OCI-LY7 (cell line): ENCODE measurements at places on chromosomes 7 and 10.

- no peak for DNase-seq
Observed at GRCh38 chr10:70145166-70145665, 1.3 kb downstream of the TYSND1 start.

DNA sequence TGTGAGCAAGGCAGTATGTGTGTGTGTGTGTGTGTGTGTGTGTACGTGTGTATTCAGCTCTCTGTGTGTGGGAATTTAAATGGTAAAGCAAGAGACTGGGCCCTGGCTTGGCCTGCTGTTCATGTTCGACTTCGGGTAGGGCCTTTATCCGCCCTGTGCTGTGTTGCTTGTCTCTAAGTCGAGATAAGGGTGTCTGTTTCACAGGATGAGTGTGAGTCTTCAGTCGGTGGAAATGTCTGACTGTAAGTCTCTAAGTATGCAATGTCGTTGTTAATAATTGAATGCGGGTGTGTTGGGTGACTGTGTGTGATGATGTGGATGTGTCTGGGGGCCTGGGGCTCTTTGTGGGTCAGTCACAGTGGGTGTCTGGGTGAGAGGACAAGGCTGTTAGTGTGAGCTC is 34.8 kb downstream of the HIF1AN start:
- no peak for DNase-seq

DNA sequence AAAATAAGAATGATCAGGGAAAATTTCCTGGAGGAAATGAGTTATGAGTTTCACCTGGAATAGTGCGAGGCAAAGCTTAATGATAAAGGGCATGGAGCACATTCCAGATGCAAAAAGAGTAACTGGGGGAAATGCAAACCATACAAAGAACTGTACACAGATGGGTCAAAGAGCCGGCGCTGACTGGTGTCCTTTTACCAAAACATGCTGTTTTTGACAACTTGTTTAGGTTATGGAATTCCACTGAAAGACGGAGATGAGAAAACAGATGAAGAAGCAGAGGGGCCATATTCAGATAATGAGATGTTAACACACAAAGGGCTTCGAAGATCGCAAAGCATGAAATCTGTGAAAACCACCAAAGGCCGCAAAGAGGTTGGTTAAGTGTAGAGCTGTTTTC is 98.2 kb downstream of the REEP3 start:
- no peak for DNase-seq

DNA sequence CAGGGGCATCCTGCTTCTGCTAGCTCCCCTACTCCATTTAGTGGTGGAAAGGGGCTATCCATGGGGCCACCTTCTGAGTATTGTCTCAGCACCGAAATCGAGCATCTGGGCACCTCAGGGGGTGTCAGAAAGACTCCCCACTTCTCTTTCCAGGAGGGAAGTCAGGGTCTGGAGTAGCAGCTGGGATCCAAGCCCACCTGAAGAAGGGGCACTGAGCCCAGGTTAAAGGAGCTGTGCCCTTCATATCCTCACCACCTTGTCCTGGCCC is 2.6 kb downstream of the FLNC start:
- no peak for DNase-seq

DNA sequence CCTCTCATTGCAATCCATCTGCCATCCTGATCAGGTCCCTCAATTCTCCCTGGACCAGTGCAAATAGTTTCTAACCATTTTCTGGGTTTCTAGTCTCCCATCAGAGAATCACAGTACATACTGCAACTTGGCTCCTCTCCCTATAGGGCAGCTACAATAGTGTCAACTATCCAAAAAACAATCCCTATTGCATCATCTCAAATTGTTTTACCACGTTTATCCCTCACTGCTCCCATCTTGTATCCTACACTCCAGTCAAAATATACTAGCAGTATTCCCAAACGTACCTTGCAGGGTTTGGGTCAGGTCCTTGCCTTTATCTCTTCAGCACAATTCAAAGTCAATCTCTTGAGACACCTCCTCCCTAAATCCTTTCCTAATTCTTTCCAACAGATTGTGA is 23.6 kb downstream of the ASB15 start:
- no peak for DNase-seq

DNA sequence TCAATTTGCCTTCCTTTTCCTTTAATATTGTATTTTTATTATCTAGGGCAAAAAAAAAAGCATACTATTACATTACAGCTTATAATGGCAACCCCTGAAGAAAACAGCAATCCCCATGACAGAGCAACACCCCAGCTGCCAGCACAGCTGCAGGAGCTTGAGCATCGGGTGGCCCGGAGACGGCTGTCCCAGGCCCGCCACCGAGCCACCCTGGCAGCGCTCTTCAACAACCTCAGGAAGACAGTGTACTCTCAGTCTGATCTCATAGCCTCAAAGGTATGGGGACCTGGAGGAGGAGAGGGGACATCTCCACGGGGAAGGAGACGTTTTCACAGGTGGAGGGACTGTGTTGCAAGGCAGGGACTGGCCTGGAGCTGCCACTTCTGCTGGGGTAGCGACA is 6.8 kb downstream of the STRA8 start:
- no peak for DNase-seq

DNA sequence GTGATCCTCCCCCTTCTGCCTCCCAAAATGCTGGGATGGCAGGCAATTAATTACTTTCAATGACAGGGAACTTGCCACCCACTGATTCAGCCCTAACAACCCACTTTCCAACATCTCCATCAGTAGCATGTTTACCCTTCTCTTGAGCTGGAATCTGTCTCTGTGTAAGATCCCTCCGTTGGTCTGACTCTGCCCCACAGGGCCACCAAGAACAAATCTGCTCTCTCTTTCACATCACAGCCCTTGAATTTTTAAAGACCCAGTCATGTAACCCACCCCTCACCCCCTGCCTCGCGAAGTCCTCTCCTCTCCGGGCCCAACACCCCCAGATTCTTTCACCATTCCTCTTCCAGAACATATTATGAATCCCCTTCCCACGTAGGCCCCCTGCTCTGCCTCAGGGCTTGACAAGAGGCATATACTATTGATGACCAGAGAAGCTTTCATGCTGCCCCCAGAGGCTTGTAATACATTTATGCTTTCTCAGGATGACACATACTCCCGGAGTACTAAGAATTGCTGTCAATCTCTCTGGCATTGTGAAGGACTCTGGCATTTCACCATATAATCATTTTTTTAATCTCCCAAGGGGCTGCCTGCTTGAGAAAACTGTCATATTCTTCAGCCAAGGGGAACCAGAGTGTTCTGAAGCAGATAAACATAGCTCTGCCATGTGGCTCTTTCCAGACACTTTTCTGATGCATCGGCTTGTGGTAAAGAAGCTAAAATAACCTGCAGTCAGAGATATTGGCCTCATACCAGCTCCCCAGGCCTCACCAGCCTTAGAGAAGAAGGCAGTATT is 179.2 kb upstream of the AUTS2 start:
- DNase-seq: no peak

DNA sequence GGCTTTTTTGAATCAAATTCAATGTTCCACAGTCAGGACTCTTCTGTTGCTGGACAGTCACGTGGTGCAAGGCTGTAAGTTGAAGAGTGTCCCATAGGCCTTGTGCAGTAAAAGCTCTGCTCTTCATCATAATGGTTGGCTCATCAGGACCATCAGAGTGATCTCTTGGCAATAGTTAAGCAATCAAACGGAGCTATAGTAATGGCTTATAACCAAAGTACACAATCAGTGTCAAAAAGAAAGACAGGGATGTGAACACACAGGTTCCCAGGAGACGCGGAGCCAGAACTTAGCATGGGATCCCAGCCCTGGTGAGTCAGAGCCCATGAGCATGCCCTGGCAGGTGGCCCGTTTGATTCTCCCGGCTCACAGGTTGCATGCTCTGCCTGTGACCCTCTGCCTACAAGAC is 10.8 kb upstream of the GPNMB start:
- no peak for DNase-seq

- no peak for DNase-seq
Observed at GRCh38 chr10:35626971-35627507, 15.1 kb downstream of the FZD8 start.

DNA sequence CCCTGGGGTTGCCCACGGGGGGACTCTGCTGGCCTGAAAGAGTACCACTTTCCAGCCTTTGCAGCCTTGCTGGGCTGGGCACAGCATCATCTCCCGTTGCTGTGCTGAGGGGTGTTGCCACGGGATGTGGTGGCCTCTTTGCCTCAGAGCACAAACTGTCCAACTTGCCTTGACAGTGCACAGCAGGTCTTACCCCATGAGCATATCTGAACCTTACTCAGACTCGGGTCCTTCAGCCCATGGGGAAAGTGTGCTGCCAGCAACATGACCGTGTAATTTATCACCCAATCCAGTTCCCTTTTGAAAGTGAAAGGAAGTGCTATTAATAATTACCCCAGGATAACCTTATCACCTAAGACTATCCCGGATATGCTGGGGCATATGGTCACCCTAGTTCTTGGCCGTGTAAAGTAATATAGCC is 46.8 kb downstream of the TBXAS1 start:
- no peak for DNase-seq

GRCh38 chr7:124791426-124791825 is 25.8 kb upstream of the GPR37 start:
- no peak for DNase-seq

- no peak for DNase-seq
Observed at GRCh38 chr7:36651404-36651803, 72.9 kb downstream of the AOAH start.

DNA sequence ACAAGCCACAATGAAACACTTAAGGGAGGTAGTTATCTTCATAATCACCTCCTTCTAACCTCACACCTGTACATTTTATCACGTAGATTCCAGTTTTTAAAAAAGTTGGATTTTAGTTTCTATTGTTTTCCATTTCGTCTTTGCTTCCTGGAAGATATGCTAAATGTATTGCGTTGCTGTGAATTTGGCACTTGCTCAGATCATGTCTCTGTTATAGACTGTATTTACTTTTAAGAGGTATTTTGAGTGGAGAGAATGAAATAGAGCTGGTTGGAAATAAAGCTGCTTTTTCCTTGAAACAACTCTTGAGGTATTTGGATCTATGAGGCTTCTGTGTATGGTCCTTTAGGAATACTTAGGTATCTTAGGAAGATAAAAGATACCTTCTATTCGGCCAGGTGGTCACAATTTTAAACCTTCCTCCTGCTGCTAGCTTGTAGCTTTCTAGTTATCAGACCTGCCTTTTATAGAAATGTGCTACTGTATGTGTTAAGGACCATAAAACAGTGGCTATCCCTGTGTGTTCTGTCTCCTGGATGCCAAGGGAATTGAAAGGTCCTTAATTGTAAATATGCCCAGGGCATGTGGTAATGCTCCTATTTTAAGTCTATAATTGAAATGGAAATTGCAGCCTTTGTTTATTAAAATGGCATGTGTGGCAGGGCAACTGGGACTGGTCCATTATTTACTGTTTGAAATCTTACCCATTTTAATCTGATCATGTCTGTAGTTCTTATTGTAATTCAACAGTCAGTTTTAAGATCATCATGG is 147.7 kb downstream of the SND1 start:
- no peak for DNase-seq

GRCh38 chr10:55449981-55450380 is 649.0 kb upstream of the PCDH15 start:
- no peak for DNase-seq

DNA sequence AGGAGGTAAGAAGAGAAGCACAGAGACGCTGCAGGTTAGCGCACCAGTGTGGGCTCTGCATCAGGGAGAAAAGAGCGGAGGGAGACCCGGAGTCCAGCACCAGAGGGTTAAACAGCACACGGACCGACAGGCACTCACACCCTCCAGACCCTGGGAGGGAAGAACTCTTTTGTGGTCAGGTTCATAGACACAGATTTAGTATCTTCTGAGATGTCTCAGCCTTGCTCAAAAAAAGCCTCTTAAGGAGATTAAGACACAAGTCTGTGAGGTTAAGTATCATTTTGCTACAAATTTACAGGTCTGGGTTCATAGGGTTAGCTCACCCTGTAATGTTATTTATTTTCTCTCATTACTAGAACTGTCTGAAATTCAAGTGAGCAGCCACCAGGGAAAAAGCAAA is 16.8 kb upstream of the NDST2 start:
- no peak for DNase-seq

GRCh38 chr10:24007359-24007758 is 201.6 kb upstream of the KIAA1217 start:
- DNase-seq: no peak

- DNase-seq: no peak
Observed at GRCh38 chr10:712575-712974, 23.1 kb upstream of the DIP2C start.

DNA sequence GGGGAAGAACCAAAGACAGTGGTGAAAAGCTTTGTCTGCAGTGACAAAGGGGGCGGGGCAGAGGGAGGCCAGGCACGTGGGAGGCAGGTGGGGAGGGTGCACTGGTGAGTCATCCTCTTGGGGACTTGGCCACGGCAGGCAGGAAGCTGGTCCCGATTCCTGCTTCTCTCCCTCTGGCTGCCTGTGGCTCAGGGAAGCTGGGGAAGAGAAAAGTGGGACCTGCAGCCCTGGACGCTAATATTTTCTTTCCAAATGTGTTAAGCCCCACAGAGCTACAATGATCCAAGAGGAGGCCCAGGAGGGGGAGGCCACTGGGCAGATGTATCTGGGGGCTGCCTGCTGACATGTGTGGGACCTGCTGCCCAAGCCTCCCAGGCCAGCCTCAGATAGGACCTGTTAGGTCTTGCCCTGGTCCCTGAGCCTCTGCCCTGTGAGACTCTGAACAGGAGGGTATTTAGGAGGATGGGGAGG is 231.8 kb downstream of the KCNMA1 start:
- DNase-seq: no peak
